NCI-H1417 (cell line): ENCODE measurements at places on chromosomes 3 and 15.

GRCh38 chr3:197545571-197545970 is 10.2 kb downstream of the BDH1 start:
- no peak for DNase-seq

GRCh38 chr3:48636149-48636655 is 941 bp upstream of the SLC26A6 start:
- DNase-seq: no peak

DNA sequence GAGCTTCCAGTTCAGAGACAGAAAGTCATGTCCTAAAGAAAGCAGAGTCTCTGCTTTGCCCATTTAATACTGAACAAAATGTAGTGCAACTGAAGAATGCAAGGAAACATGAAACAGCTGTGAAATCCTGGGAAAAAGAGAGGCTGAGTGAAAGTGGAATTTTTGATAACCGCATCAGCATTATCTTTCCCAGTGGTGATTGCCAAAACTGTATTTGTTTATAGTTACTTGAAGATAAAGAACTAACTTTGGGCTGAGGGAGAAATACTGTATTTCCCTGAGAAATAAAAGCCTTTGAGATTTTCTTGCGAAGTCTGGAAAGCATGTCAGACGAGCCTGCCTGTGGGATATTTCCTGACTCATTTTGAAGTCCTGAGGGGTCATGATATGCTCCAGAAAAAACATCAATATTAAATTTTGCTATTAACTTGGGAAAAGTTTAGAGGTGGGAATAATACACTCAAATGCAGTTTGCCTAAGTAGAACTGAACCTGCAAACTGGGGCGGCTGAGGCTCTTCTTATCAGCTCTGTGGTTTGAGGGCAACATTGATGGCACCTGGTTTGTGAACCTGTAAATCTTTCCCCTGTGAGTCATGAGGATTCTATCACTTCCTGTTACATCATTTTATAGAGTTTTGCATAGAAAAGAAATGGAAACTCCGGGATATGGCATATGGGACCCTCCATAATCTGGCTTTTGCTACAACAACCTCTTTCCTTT is 855.3 kb downstream of the MCTP2 start:
- no peak for DNase-seq

DNA sequence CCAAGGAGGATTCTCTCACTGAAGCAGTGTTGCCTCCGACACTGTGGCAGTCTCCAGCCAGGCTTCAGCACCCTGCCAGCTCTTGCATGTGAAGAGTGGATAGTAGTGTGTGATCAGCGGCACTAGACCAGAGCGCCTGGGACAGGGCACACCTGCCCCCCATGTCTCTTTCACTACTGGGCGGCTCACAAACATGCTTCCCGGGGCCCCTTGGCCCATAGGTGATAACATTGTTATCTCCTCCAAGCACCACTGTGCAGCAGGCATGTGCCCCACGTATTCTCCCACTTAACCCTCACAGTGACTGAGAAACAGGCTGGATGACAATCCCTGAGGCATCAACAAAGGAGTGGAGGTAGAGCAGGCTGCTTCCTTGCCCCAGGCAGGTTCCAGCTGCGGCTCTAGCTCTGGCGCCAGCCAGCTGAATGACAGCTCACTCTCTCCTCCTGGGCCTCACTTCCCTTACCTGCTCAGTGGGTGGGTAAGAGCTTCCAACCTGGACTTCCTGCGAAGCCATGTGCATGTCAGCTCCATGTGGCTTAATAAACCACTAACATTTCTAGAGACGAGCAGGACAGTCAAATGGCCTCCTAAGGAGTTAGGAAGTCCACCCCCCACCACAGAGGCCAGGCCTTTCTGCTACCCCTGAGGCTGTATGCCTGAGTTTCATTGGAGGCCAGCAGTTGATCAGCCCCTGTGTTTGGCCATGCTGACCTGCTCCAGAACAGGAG is 37.8 kb downstream of the KLF13 start:
- DNase-seq: peak; percentile 30

GRCh38 chr3:120550546-120550945 is 45.6 kb upstream of the NDUFB4 start:
- DNase-seq: no peak

GRCh38 chr3:29313981-29314726 is 33.3 kb downstream of the RBMS3 start:
- DNase-seq: no peak

GRCh38 chr3:3085782-3086181 is 24.4 kb downstream of the IL5RA start:
- DNase-seq: no peak

DNA sequence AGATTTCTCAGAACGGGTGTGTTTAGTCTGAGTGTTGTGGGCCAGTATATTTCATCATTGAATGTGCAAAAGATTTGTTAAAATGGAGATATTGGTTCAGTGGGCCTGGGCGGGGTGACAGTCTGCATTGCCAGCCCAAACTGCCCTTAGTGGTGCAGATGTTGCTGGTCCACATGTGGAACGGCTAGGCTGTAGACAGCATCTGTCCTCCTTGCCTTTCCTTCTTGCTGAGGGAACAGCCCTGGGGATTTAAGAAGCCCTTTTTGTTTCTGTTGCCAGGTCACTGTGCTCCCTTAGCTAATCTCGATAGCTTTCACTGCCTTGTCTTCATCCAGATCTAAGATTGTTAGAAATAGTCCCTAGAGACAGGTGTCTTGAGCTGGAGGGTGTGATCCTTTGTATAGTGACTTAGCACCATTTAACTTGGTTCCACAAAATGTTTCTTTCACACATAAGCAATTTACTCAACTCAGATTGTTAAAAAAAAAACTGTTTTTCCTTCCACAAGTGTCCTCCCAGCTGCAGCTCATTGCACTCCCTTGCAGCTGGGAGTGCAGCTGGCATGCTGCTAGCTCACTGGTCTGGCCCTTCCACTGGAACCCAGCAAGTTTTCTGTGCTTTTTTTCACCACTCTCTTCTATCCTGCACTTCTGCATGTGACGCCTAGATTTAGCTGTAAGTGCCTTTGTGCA is 37.5 kb downstream of the GAP43 start:
- no peak for DNase-seq

DNA sequence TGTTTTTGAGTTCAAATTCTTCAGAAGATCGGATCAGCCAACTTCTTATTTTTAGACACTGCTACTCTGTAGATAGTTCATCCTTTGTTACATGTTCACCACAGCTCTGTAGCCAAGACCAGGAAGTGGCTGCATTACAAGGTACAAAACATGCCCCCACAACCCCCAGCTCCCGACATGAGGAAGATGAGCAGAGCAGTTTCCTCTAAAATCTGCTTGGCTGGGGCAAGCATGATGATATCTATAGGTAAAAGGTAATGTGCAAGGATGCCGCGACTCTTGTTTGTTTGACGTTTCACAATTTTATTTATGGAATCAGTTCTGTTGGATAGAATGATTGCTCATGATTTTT is 126.5 kb upstream of the GRM7 start:
- DNase-seq: no peak

GRCh38 chr3:22098021-22098420 is 347.0 kb upstream of the ZNF385D start:
- no peak for DNase-seq

DNA sequence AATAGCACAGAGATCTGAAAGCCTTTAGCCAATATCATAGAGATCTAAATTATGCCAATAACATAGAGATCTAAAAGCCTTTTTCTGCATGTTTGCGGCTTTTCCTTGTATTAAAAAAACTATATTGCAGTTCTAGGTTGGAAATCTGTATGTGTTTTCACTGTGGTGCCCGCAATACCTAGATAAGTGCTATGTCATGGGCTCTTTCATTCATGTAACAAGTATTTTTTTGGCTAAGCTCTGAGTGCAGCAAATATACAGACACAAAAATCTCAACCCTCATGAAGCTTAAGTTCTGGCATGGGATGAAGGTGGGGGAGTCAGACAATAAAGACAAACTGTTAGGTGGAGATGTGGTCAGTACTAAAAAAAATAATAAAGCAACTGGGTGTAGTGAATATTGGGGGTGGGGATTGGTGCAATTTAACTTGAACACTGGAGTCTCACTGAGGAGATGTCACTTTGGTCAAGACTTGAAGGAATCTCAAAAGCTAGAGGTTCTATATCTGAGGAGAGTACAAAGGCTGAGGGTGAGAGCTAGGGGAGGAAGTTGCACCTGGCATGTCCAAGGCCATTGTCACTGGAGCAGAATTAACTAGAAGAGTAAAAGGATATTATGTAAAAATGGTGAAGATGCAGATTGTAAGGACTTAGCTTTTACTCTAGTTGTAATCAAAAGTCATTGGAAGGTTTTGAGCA is 973 bp downstream of the BUB1B start:
- DNase-seq: no peak

GRCh38 chr15:58478035-58478434 is 46.2 kb downstream of the LIPC start:
- no peak for DNase-seq

DNA sequence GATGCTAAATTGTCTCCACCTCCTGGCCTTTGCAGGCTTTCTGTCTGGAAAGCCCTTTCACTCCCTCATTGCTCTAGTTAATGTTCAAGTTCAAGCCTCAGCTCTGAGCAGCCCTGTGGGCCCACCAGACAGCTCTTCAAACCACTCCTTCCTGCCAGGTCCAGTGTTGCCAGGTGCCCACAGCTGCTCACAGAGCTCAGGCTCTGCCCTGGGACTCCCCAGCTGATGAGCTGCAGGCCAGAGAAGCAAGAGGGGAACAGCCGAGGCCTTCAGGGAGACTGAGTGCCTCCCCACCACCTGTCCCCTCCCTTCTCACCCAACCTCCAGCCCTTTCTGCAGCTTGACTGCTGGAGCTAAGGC is 1.3 kb upstream of the ZBTB47 start:
- no peak for DNase-seq

GRCh38 chr3:62892951-62893350 is 17.7 kb upstream of the CADPS start:
- no peak for DNase-seq

DNA sequence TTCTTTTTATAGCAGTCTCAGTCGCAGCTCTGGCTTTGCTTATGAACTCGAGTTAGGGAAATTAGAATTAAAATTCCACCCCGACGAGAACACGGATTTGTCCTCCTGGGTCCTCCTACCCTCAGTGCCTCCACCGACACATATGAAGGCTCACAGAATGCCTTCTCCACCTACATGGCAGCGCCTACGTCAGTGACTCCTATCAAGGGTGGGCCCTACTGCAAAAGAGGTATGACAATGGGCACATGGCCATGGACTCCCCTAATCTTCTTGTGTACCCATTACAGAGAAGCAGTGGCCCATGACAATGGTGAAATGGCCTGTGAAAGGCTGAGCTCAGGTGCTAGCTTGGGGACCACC is 173.0 kb upstream of the TLE3 start:
- no peak for DNase-seq

- no peak for DNase-seq
Observed at GRCh38 chr3:133158686-133159085, 120.5 kb downstream of the TMEM108 start.

- DNase-seq: peak; percentile 25
Observed at GRCh38 chr15:26974120-26974780, 3.3 kb downstream of the GABRG3 start.

GRCh38 chr3:140711390-140712035 is 33.6 kb downstream of the TRIM42 start:
- peak; percentile 9 for DNase-seq

DNA sequence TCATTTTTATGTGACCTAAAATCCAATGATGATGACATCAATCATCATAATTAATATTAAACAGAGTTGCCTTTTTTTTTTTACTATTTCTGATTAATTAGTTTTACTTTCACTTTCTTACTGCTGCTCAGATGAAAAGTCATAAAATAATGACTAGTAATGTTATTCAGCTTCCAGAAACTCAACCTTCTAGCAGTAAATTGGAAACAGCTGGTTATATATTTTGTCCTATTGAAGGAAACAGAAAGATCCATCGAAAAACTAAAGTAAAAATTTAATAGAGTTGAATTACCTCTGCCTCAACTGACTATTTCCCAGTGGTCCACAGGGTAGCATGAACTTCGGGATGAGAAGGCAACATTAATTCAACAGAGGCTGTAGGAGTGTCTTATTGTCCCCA is 107.1 kb upstream of the PTX3 start:
- no peak for DNase-seq

- no peak for DNase-seq
Observed at GRCh38 chr15:40823572-40824343, 4.8 kb downstream of the PPP1R14D start.

DNA sequence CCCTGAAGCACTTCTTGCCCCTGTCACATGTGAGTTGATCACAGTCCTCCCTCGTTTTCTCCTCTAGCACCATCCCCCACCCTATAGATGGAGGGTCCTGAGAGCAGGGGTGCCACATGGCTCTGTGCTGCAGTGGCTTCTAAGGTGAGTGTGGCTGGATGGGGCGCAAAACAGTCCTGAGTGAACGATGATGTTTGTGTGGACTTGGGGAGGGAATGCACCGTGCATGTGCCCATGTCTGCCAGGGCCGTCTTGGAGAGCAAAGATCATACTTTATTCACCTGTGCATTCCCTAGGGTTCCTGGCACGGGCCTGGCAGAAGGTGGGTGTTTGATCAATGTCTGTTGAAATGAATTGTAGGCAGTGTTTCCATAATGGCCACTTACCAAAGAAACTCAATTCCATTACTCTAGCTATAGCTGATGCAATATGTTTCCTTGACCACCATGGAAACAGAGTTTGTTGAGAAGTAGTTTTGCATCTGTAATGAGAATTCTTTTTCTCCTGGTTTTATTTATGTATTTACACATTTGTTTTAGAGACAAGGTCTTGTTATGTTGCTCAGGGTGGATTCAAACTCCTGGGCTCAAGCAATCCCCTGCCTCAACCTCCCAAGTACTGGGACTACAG is 58.0 kb downstream of the ABTB1 start:
- no peak for DNase-seq

DNA sequence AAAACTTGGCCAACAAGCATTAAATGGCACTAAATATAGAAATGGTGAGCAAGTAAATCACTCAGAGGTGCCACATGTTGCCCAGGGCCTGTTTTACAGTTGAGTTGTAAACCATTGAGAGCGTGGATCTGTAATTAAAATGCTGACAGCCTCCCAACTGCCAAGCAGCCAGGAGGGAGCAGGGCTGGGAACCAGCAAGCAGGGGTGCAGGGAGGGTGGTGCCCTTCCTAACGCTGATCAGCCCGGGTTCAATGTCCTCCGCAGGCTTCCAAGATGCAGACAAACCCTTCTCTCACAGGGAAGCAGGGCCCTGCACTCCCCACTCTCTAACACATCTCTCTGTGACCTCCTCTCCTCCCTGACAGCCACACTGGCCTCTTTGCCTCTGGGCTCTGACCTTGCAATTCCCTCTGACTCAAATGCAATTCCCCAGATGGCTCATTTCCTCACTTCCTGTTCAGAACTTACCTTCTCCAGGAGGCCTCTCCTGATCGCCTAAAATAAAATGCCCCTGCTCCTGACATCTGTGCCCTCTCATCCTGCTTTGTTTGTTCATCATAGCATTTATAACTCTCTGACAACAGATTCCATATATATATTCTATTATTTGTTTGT is 40.0 kb downstream of the WNT7A start:
- no peak for DNase-seq

- no peak for DNase-seq
Observed at GRCh38 chr3:96101006-96101560, 713.3 kb upstream of the EPHA6 start.
